Hindlimb muscle (tissue), 1 donor: ENCODE measurements at places on chromosomes 5 and 9. TPM values are rescaled to one million over a fixed set of nuclear protein-coding genes. Genes with fewer than 3 reads are reported as not detected.
A peak's percentile ranks its signal among the peaks of the same experiment; 100 is the strongest.

GRCh38 chr9:98494852-98495251, 213.9 kb downstream of the GABBR2 start:
- no peak for DNase-seq

GRCh38 chr9:133670466-133670865, 34.3 kb downstream of the DBH start:
- no peak for DNase-seq

- no peak for DNase-seq
These were observed 13.3 kb downstream of the PKD2L2 start for GRCh38 chr5:137902408-137903133.

GRCh38 chr9:91376239-91376638, 14.5 kb upstream of the AUH start:
- no peak for DNase-seq

GRCh38 chr9:4148751-4149150, 151.1 kb downstream of the GLIS3 start:
- DNase-seq: no peak

GRCh38 chr5:130126746-130127145, 222.5 kb downstream of the CHSY3 start:
- no peak for DNase-seq

DNA sequence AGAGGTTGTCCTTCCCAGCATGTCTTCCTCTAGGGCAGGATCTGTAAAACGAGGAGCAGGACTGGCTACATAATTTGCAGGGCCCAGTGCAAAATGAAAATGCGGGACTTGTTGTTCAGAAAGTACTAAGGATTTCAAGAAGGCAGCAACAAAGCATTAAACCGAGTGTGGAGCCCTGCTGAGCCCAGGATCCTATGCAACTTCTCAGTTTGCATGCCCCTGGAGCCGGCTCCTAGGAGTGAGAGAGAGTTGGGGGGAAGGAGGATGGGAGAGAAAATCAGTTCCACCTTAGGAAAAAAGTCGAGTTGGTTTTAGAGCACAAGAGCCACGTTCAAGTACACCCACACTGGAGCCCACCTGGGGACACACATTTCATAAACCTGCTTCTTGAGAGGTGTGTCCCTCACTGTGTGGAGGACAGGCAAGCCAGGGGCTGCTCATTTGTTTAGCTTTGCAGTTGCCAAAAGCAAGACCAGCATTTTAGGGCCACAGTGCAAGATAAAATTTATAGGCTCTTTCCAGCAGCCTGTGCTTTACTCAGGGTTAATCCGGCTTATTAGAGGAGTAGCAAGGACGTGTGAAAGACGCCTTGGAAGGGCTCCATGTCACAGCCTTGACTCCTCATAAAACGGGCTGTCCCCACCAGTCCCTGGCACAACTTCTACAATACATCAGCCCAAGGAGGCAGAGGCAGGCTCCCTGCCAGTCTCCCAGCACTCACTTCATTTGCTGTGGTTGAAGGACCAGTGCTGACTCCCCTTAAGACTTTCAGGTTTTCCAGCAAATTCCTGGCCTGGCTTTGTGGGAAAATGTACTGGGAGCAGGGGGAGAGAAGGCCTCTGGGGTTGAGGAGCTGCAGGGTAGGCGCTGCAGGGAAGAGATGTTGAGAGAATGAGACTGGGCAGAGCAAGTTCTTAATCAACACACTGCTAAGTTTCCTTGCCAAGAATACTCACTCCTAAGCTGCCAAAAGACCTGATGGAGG, 159.7 kb upstream of the SEMA6A start:
- no peak for DNase-seq

DNA sequence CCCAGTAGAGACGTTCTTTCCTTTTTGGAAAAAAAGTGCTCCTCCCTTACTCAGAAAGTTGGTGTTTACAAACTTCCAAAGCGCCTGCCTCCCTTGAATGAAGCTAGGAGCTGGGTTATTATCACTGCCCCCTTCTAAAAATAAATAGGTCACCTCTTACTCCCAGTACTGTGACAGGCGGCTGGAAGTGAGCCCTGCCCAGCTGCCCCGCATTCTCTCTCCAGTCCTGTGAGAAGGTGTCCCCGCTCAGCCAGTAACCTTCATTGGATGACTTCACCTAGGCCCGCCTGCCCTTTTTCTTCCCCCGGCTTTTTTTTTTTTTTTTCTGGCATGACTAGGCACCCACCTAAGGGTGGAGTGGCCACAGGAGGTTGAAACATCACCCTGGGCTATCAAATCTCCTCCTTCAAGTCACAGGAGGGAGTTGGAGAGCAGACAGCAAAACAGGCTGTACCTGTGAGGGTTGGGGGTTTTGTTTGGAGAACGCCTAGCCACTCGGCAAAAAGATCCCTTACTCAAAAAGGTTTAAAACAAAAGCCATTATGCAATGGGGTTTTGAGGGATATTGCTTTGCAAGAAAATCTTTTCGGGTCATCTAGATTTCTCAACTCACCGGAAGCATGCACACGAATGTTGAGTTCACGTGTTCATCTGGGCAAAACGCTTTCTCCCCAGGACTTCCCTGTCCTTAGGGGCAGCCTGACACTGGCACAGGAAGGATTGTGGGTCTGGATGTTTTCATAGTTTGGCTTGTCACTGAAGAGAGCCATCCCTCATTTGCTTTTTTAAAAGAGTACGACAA, 43.3 kb upstream of the ZNF622 start:
- no peak for DNase-seq

DNA sequence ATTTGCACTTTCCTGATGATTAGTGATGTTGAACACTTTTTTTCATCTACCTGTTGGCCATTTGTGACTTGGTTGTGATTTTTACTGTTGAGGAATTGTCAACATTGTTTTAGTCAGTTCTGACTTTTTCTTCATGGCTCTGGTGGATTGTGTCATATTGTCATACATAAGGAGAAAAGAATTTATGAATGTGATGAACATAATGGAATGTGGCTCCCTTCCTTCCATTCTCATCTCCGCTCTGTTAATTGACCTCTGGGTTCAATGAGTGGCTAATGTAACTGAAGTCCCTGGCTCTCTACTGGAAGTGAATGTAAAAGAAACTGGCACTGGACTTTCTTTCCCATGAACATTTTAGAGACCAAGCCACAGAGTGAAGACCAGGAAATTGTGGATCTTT, 49.2 kb downstream of the KIAA1958 start:
- no peak for DNase-seq

GRCh38 chr9:27088981-27089380, 20.0 kb upstream of the TEK start:
- no peak for DNase-seq

DNA sequence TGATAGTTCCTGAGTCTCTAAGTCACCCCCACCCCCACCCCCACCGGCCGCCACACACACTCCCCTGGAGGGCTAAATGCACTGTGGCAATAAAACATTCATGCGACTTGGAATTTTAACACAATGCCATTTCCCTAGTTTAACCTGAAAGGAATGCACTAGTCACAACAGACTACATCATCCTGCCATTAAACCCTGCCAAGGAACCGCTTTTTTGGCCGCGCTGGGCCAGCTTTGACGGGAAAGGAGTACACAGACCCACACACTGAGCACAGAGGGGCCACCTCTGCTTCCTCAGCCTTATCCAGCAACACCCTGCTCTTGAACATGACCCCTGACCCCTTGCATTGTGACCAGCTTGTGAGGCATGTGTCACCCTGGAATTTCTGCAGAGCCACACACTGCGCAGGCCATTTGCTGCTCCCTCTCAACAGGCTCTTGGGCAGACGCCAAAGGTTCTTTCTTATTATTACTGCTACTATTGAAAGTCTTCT, 165.3 kb downstream of the BNC2 start:
- DNase-seq: peak; percentile 81

DNA sequence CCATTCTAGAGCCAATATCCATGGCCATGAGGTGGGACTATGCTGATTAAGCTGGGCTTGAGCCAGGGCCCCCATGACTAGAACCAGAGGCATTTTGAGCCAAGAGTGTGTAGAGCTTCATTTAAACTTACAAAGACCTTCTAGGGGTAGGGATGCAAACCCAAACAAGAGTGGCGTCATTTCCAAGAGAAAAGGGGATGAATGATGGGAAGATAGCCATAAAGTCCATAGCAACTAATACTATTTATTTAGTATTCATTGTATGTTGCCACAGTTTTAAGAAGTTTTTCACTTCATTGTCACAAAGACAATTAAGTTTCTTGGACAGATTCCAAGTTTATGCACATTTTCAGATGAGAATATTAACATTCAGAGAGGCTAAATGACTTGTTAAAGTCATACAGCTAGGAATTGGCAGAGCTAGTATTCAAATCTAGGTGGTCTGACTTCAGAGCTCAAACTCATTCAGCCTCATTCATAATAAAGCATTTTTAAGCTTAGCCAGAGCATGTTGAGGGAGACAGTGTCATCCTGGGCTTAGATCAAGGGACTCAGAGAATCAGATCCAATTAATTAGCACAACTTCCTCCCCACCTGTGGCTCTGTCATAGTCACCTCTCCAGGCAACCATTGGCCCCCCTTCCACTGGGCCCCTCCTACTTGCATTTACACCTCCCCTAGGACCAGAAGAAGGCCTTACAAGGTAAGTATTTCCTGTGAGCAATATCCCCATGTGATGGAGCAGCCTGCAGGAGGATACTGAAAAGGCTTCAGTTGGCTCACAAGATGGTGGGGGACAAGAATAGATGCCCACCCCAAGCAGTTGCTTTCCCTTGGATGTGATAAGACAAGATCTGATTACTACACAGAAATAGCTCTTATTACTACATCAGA, 95.0 kb upstream of the PCSK1 start:
- no peak for DNase-seq

GRCh38 chr9:80538976-80539375, 967.2 kb downstream of the TLE4 start:
- DNase-seq: peak; percentile 2

DNA sequence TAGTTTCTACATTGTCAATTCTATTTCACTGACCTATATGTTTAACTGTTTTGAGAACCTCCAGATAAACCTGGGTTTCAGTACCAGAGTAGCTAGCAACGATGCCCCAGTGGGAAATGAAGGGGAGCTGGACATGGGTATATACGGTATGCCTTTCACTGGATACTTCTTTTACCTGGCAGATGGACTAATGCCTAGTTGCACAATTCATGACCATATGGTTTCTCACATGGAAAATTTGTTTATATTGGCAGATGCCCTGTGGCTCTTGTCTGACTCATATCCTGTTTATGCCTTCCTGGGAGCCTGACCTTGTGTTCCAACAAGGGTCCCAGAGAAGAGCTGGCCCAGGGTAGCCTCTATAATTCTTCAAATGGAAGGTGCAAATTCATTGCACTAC, 144.1 kb downstream of the MAT2B start:
- no peak for DNase-seq

DNA sequence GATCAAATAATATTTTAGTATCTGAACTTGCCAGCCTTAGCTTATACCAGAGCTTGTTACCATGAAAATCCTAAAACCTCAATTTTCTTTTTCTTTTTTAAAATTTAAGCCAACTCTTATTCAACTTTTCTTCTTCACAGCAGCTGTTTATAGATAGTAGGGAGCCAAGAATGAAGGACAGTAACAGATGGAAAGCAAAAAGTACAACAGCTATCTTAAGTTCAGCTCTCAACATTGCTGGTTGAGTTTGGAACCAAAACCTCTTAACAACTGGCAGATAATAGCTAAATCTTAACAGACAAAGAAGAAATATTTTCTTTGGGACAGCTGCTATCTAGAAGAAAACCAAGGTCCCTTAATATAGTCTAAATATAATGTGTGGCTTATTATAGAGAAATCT, 74.7 kb downstream of the PJA2 start:
- peak; percentile 48 for DNase-seq

DNA sequence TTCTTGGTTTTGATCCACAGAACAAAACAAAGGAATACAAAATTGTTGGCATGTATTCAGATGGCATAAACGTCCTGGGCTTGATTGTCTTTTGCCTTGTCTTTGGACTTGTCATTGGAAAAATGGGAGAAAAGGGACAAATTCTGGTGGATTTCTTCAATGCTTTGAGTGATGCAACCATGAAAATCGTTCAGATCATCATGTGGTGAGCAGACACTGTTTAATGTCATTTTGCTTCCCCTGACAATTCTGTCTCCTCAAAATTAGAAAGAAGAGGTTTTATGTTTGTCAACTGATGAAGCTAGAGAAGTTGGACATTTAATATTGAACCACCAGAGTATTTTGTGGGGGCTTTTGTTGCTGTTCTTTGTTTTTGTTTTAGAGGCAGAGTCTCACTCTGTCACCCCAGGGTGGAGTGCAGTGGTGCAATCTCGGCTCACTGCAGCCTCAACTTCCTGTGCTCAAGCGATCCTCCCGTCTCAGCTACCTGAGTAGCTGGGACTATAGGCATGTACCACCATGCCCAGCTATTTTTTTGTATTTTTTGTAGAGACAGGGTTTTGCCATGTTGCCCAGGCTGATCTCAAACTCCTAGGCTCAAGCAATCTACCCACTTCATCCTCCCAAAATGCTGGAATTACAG, 82.0 kb downstream of the SLC1A1 start:
- DNase-seq: no peak

DNA sequence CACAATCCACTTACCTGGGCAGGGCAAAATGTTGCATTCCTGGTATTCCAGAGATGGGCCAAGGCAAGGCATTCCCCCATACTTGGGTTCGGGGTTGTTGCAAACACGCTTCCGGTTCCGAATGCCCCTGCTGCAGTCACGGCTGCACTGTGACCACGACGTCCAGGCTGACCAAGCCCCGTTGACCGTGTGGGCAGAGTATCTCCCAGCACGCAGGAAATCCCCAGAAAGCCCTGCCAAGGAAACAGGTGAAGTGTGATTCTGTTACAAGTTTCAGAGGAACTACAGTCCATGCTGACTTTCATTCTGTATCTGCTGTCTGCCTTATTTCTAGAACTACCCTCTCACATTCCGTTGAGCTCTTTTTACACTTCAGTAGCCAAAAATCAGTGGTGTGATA, 483.0 kb downstream of the SEMA5A start:
- no peak for DNase-seq

DNA sequence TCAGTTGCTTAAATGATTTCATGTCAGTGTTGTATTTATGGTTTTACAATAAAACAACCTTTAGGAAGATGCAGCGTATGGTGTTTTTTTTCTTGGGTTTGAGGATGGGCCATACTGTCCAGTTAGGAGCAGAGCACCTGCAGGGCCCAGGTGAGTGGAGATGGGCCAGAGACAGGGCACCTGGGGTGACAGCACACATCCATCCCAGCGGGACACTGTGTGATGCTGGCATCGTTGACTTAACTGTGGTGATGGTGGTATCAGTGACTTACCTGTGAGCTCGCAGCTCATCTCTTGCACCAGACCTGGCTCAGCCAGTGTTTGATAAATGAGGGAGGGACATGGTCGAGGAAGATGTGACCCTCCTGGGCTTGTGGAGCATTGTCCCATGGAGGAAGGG, 21.6 kb downstream of the AMBP start:
- no peak for DNase-seq

- no peak for DNase-seq
These were observed 74.3 kb downstream of the LRSAM1 start for GRCh38 chr9:127525401-127526188.

- peak; percentile 34 for DNase-seq
These were observed 37.7 kb downstream of the ARRDC3 start for GRCh38 chr5:91345461-91345860.

Gene PCBD2
- 11.6 TPM for polyA plus RNA-seq

Gene PCDHA13
- polyA plus RNA-seq: 0.21 TPM

Gene CD274
- polyA plus RNA-seq: 1.5 TPM

Gene CXXC5
- polyA plus RNA-seq: 95.0 TPM

Gene FOXD4
- polyA plus RNA-seq: 2.7 TPM

Gene TMEFF1
- polyA plus RNA-seq: 2.7 TPM

Gene FAM120A
- 63.3 TPM for polyA plus RNA-seq

Gene ZNF354C
- 6.7 TPM for polyA plus RNA-seq
